ENCODE measurements at places on chromosomes 4 and X.
A peak's percentile ranks its signal among the peaks of the same experiment; 100 is the strongest.

GRCh38 chrX:118795528-118796280, 27.9 kb upstream of the ZCCHC12 start:
- no peak for DNase-seq

- no peak for DNase-seq
These were observed 28.4 kb upstream of the MAPK10 start for GRCh38 chr4:86388252-86388651.

GRCh38 chr4:52407545-52407944, 251.6 kb downstream of the USP46 start:
- no peak for DNase-seq

- DNase-seq, result no peak
These were observed 81.5 kb downstream of the RCHY1 start for GRCh38 chr4:75432683-75433082.

- DNase-seq, result peak; percentile 94
These were observed at the start of gene USP53 for GRCh38 chr4:119212234-119212963. USP53 (plus strand) TSS chr4:119212713; CDS start chr4:119239760, 27,047 bp downstream.

DNA sequence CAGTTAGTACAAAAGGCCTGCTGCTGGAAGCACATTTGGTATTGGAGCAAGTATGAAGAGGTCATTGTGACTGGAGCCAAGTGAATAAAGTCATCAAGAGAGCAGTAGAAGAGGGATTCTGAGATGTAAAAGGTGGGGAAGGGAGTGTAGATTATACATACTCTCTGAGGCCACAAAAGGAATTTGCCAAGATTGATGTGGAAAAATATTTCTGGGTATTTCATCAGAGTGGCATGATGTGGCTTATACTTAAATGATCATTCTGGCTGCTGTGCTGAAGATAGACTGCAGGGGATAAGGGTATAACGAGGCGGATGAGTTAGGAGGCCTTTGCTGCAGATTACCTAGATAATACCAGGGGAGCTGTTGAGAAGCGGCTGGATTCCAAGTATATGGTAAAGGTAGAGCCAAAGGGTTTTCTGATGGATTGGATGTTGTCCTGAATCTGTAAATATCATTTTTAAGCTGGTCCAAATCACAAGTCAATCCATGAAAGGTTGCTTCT, 231.8 kb upstream of the AGA start:
- no peak for DNase-seq

GRCh38 chr4:178233906-178234305, 791.7 kb upstream of the AGA start:
- no peak for DNase-seq

- no peak for DNase-seq
These were observed 107.2 kb downstream of the GPR143 start for GRCh38 chrX:9658409-9658808.

DNA sequence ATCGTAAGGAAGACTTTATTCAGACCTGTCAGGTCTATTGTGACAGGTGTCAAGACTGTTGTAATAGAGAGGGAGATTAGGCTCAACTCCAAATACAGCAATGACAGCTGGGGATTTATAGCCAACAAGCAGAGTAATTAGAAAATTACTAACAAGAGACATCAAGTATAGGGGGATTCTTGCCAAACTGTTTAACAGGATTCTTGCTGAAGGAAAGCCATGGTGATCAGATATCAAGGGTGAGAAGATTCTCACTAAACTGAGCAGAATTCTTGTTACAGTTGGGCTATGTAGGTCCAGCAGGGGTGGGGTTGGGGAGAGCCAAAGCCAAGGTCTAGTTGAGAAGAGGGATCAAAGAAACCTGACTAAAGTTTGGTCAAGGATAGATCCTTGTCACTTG, 461.0 kb upstream of the GALNT7 start:
- DNase-seq, result peak; percentile 55

- DNase-seq, result no peak
These were observed 71.8 kb downstream of the C4orf46 start for GRCh38 chr4:158599765-158600498.

DNA sequence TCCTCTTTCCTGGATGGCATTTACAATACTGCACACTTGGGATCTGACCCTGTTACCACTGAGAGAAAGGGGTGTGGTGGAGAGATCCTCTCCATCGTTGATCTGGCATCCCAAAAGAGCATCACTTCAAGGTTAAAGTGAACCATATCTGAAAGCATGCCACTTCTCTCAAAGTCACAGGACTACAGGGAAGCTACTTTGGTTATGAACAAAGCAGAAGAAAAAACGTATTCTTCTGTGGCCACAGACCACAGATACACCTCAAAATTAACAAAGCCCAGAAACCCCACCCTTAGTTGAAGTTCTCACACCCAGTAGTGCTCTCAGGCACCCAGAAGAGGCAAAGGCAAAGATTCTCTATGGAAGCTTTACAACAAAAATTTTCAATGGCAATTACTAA, 108.3 kb downstream of the JADE1 start:
- DNase-seq, result no peak

DNA sequence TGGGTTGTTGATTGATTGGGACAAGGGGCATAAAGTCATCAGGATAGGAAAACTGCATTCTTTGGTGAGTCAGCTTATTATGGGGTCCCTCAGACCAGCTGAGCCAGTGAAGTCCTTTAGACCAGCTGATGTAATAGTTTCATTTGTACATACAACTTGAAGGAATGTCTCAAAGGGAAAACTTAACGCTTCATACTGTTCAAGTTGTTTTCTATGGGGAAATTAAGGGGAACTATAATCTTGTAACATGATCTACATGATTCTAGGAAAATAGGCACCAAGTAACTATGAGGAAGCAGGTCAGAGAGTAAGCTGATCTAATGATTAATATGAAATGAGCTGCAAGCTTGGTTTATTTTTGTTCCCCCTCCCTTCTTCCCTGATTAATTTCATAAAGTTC, 175.1 kb upstream of the GRID2 start:
- DNase-seq, result no peak

DNA sequence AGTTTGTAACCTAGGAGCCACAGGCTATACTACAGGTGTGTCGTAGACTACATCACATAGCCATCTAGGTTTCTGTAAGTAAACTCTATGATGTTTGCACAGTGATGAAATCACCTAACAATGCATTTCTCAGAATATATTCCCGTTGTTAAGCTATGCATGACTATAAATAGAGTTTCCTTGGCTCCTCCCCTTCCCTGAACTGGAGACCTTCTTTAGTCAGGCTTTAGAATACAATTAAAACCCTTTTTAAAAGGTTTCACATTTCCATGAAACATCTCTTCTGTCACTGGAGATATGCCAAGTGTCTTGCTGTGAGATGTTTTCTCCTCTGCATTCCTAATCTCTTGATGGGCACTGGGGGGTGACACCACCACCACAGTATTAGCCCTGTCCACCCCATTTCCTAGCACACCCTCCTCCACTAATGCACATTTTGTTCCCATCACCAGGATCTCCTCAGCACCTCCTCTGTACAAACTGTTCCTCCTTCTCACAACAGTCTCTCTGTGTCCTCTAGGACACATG, 334.6 kb upstream of the CPEB2 start:
- peak; percentile 18 for DNase-seq

GRCh38 chr4:73620115-73620792, at the start of gene RASSF6:
RASSF6 (minus strand) TSS chr4:73620436; CDS start chr4:73611795, 8,641 bp downstream.
- DNase-seq, result peak; percentile 71

DNA sequence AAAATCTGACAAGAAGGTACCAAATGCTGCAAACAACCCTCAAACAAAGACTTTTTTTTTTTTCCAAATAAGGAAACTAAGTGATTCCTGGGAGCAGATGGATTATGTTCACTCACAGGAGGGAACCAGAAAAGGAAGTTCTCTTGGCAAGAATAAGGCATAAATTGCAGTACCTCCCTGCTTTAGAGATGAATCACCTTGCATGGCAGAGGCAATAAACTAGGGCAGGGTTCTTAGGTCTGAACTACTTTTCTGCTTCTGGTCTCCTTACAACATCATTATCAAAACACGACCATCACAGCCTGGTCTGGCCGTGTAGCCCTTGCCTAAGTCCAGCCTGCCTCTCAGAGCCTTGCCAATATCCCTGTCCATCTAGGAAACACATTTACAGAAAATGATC, 6.3 kb downstream of the TMEM31 start:
- no peak for DNase-seq

GRCh38 chr4:25351777-25352416, 25.2 kb upstream of the ANAPC4 start:
- no peak for DNase-seq

DNA sequence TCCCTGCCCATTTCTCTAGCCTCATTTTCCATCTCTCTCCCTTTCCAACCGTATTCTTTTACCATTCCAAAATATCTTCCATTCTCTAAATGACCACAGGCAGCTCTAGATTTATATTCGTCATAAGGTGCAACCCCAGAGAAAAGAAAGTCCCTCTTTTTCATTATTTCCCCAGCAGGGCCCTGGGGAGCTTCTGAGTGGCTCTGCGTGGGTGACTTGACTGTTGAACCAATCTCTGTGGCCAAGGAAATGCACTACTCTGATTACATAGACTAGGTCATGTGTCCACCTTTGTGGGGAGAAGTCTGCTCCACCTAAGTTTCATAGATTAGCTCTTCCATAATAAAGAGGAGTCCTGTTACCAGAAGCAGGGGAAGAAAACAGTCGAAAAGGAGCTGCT, 51.4 kb downstream of the ATOH1 start:
- DNase-seq, result no peak

DNA sequence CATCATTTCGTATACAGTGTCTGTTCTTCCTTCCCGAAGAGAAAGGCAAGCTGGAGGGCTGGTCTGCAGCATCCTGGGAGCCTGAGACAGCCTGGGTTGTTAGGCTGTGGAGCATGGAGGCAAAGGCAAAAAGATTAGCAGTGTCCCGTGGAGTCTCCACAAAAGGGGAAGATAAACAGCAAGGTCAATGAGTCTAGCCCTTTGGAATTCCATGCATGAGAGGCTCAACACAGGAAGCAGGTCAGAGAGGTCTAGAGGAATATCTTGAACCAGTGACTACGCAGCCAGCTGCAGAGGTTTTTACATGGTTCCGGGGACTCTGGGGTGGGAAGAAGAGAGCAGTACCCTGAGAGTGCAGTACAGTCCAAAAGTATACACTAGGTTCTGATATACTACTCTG, 12.2 kb upstream of the MCF2 start:
- no peak for DNase-seq

DNA sequence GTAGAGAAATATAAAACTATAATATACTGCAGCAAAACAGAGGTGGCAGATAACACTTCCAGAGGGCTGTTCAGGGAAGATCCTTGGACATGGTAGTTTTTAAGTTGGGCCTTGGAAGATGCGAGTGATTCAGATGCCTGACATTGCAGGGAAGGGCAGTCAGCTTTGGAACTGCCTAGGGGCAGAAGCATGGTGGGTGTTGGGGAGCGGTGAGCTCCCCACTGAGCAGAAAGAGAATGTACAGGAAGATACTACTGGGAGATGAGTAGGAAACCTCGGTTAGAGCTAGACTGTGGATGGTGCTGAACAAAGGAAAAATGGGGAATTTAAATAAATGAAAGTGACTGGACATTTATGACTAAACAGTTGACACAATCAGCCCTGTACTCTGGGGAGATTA, 24.9 kb upstream of the SEC24B start:
- no peak for DNase-seq

GRCh38 chr4:186029571-186030398, 39.2 kb upstream of the TLR3 start:
- DNase-seq, result peak; percentile 53
